Hematopoietic multipotent progenitor cell treated with erythropoietin and hydrocortisone succinate and interleukin-3 and kit ligand, for 15 days (in vitro differentiated cells): ENCODE measurements at places on chromosomes 5 and 9.
A peak's percentile ranks its signal among the peaks of the same experiment; 100 is the strongest.

GRCh38 chr5:98042961-98043360, 730.5 kb upstream of the RGMB start:
- DNase-seq, result no peak

DNA sequence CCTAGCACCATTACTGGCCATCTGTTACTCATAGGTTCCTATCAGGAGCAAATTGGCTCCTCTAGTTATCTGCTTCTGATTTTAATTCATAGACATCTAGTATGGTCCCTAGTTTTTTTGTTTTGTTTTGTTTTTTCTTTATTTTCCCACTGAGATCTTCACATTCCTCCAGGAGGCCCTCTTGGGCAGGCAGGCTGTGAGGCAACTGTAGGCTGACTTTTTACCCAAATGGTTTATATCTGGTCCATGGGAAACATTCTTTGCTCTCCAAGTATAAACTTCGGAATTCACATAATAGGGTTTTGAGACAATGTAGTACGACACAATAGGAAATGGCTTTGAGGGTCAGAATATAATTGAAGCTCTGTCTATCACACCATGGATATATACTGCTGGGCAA, 250.9 kb upstream of the DAB2 start:
- DNase-seq, result no peak

DNA sequence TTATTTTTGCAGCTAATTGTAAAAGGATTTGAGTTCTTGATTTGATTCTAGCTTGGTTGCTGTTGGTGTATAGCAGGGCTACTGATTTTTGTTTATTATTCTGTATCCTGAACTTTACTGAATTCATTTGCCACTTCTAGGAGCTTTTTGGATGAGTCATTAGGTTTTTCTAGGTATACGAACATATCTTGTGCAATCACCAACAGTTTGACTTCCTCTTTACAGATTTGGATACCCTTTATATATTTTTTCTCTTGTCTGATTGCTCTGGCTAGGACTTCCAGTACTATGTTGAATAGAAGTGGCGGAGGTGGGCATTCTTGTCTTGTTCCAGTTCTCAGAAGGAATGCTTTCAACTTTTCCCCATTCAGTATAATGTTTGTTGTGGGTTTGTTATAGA, 210.8 kb downstream of the FGF10 start:
- DNase-seq, result no peak

GRCh38 chr9:5438301-5439162, 807 bp upstream of the PLGRKT start:
- no peak for DNase-seq

- no peak for DNase-seq
These were observed 186.7 kb upstream of the NR4A3 start for GRCh38 chr9:99635032-99635431.

DNA sequence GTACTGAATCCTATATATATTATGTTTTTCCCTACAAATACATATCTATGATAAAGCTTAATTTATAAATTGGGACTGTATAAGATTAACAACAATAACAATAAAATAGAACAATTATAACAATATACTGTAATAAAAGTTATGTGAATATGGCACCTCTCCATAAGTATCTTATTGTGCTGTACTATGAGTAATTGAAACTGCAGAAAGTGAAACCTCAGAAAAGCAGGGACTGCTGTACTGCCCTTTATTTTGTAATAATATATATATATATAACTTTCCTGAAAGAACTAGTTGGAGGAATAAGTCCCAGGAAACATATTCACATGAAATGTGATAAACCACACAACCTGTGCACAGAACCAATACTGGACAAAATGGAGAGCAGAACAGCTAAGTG, 77.3 kb downstream of the PAM start:
- DNase-seq, result no peak

- no peak for DNase-seq
These were observed 265.6 kb downstream of the TLE1 start for GRCh38 chr9:81423589-81424326.

DNA sequence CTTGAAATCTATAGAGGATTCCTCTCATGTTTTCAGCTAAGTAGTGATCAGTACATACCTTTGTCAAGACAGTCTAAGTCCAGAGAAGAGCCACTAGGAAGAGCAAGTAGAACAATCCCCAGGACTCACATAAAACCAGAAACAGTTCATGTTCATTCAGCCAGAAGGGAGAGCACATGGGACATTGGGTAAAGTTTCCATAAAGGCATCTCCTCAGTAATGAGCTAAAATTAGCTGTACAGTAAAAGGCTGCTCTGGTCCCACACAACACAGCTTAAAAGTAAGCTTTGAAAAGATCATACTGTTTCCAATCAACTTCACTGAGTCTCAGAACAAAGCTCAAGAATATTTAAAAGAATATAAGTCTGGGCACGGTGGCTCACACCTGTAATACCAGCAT, 32.4 kb downstream of the HOMER1 start:
- no peak for DNase-seq

- DNase-seq, result no peak
These were observed 385.8 kb downstream of the EFNA5 start for GRCh38 chr5:107284822-107285525.

- DNase-seq, result no peak
These were observed 7.8 kb upstream of the TPM2 start for GRCh38 chr9:35697486-35697885.

GRCh38 chr5:61202213-61202612, 39.9 kb upstream of the SMIM15 start:
- no peak for DNase-seq

GRCh38 chr5:56405116-56405908, 172.2 kb upstream of the ANKRD55 start:
- no peak for DNase-seq

- no peak for DNase-seq
These were observed 59.1 kb upstream of the NIPAL4 start for GRCh38 chr5:157400741-157401495.

DNA sequence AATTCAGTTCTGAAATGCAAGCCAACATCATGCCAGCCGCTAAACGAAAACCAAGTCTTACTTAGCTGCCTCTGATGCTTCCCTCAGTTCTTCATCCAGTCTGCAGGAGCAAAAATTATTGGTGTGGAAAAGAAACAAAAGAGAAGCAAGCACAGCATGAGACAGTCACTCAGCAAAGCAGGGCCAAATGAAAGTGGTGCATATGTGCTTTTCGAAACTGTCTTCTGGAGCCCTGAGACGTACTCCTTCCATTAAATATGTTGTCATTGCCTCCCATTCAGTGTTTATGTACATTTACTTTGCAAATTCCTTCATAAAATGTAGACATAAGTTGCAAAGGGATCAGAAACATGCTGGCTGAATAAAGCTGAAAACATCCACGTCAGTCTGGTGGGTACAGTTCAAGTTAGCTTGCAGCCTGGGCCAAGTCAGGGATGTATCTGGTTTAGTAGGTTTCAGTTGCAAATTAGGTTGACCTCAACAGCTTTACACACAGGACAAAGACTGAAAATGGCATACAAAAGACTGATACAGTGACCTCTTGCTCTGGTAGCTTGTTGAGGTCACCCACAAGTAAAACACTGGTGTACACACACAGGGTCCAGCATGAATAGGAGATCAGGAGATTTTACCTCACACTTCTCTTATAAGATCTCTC, 139.7 kb upstream of the PCA3 start:
- DNase-seq, result no peak

- DNase-seq, result peak; percentile 32
These were observed 75.4 kb upstream of the ANKH start for GRCh38 chr5:14946815-14947620.

- DNase-seq, result no peak
These were observed 569.8 kb downstream of the TLE1 start for GRCh38 chr9:81119591-81119990.

DNA sequence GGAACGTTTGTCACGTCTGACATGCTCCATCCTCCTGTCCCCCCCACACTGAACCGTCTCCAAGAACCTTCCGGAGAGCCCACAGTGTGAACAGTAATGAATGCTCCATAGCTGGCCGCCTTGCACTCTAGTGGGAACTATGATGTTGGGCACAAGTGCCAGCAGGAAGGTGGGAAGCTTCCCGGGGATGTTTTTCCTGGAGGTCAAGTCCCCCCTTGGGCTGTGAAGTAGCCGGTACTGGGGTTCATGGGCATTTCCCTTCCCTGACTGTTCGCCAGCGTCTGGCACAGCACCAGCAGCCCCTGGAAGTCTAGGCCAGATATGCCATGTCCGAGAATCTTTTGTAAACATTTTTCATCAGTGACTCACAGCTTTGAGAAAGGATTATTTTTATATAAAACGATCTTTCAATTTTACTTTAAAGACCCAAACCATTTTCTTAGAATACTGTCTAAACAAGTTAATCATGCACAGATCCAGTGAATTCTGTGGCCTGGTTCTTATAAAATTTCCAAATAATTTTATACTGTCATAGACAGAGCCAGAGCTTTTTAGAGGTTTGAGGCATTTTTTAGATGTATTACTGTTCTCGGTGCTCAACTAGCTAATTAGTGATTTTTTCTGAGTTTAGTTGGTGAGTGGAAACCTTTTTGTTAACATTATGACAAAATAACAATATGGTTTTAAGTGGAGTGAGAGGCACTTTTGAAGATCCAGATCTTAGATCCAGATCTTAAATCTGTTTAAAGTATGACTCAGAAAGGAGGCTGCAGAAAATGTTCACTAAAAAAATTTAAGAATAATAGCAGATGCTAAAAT, 11.6 kb downstream of the ABL1 start:
- DNase-seq, result no peak

DNA sequence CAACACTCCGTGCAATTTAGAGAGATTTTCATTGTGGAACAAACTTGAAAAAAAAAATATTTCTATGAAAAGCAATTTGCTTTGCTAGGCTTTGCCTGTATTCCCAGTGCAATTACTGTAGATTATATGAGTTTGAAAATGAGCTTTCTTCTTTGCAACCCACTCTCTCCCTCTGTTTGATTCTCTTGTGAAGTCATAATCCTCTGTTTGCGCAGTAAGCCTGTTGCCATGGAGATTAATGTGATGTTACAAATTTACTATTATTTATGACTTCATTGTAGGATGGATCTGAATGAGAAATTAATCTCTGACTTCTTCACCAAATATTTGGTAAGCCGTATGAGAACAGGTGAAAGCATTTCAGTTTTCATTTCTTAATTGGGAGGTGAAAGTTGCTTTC, 320.3 kb downstream of the SPATA31D1 start:
- no peak for DNase-seq

DNA sequence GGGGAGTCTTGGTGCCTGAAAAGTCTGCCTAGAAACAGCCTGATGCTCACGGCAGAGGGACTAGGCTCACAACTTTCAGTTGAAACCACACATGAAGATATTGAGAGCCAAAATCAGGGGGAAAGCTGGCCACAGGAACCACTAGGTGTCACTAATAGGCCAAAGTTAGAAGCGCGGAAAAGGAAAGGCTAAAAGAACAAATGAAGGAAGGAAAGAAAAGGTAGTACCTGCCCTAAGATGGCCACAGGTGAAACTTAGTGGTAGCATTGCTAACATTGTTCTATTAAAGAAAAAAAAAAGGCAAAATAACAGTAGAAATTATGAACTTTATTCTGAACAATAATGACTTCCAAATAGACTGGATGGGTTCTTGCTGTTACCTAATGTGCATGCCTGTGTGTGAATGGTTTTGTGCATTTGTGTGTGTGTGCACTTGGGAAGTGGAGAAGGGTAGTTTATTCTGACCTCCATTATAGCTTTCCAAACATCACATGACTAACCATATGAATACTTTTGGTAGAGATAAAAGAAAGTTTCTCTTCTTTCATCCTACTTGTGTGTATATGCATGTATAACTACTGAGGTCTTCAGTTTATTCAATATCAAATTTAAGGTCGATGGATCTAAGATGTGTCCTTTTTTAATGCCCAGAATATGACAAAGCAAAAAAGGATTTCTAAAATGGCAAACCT, 2.1 kb upstream of the RFESD start:
- DNase-seq, result peak; percentile 80

- DNase-seq, result no peak
These were observed 23.2 kb upstream of the LRRC14B start for GRCh38 chr5:167982-168660.

- no peak for DNase-seq
These were observed 302.1 kb downstream of the NR2F1-AS1 start for GRCh38 chr5:93278896-93279295.

GRCh38 chr9:114906922-114907571, 23.3 kb downstream of the TNFSF8 start:
- DNase-seq, result no peak

DNA sequence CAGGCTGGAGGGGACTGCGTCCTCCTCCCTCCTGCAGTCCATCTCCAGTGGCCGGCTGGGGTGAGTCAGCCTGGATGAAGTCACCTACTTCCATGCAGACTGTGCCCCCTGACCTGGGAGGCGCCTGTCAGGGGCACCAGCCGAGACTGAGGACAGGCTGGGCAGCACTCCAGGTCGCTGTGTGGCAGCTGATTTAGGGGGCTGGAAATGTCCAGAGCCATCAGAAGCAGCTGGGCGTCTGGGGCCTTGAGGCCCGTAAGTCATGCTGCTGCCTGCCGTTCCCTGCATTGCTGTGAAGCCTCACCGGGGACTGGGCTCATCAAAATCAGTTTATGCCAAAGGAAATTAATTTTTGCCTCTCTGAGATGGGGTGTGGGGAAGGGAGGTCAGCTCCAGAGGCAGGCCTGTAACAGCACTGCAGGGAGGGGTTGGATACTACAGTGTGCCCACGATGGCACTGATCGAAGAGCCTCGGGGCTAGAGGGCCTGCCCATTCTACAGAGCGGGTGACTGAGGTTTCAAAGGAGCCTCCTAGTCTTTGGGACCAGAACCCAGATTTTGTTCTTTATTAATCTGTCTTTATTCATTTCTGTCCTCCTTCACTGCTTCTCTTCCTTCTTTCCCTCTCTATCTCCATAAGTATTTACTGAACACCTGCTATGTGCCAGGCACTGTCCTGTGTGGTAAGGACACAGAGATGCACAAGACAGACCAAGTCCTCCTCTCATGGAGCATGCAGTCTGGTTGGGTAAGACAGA, 70.4 kb upstream of the PSD2 start:
- no peak for DNase-seq

DNA sequence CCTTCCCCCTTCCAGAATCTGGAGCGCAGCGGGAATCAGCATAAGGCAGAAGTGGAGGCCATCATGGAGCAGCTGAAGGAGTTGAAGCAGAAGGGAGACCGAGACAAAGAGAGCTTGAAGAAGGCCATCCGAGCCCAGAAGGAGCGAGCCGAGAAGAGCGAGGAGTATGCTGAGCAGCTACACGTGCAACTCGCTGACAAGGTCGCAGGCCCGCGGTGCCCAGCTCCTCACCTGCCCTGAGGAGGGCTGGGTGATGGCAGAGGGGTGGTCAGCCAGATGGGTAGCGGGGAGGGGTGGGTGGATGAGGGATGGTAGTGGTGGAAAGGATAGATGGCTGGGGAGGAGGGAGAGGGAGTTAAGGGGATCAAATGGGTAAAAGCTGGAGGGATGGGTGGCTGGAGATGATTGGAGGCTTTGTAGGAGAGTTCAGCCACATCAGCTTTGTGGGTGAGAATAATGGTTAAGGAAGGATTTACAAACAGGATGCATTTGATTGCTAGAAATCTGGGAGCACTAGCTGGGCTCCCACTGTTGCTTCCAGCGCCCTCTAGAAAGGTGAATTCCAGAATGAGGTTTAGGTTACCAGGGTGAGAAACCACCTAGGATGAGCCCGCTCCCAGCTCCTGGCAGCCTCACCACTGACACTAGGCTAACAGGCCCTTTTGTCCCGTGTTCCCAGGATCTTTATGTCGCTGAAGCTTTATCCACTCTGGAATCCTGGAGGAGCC, 19.7 kb upstream of the GLE1 start:
- DNase-seq, result no peak

- DNase-seq, result no peak
These were observed 74.8 kb downstream of the ICE1 start for GRCh38 chr5:5497152-5497788.

- DNase-seq, result no peak
These were observed 29.1 kb upstream of the AKNA start for GRCh38 chr9:114416906-114417305.

GRCh38 chr9:3578786-3579185, 53.0 kb upstream of the RFX3 start:
- no peak for DNase-seq
